ENCODE measurements at places on chromosomes 2 and 18.

DNA sequence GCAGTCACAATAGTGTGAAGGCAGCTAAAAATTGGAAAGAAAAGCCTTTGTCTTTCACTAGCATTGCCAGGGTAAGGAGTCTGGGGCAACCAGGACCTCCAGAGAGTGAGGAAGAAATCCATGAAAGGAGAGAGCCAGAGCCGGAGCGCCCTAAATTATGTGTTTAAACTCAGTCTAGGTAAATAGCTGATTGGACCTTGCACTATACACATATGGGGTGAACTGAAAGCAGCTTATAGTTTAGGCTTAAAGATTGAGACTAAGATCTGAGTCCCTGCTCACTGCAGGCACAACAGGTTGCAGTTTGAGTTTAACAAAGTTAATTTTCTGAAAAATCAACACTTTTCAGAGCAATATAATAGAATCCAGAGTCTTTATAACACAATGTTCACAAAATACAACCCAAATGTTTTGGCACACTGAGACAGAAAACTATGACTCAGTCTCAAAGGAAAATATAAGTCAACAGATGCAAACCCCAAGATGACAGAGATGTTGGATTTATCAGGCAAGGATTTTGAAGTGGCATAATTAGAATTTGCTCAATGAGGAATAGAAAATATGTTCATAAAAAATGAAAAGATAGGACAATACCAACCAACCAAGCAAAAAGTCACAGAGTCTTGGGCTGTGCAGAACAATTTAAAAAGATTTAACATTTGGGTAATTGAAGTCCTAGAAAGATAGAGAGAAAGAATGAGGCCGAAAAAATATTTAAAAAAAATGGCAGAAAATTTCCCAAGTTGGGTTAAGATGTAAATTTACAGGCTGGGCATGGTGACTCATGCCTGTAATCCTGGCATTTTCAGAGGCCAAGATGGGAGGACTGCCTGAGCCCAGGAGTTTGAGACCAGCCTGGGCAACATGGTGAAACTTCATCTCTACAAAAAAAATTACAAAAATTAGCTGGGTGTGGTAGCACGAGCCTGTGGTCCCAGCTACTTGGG lies 39.6 kb downstream of the DOK1 start:
- no peak for DNase-seq

DNA sequence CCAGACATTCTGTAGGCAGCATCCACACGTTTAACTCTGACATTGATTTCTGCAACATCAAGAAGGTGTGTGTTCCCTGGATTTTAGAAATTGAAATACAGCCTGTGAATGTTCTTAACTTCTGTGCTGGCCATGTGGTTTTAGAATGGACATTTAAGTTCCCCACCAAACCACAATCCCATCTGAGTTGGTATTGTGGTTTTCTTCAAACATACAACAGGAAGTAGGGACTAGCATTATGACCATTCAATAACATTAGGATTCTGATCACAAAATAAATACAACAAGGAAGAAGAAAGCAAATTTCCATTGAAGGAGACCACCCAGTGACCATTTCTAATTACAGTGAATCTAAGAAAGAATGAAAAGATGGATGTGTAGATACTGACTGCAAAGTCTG lies 51.2 kb downstream of the MAP3K20 start:
- no peak for DNase-seq

GRCh38 chr2:144507441-144508171 lies 12.3 kb downstream of the ZEB2 start:
- no peak for DNase-seq

GRCh38 chr2:105578166-105578565 lies 166.5 kb upstream of the NCK2 start:
- no peak for DNase-seq

- DNase-seq, result no peak
Observed at GRCh38 chr18:69882965-69883668, 64.6 kb downstream of the CD226 start.

- no peak for DNase-seq
Observed at GRCh38 chr2:65032019-65032975, 23.9 kb upstream of the CEP68 start.

GRCh38 chr2:45729753-45730512 lies 78.5 kb downstream of the PRKCE start:
- no peak for DNase-seq

- no peak for DNase-seq
Observed at GRCh38 chr2:187644981-187645380, 90.7 kb upstream of the TFPI start.

- no peak for DNase-seq
Observed at GRCh38 chr2:22683914-22684313, 701.1 kb upstream of the KLHL29 start.

GRCh38 chr2:144324446-144325045 lies 195.4 kb downstream of the ZEB2 start:
- no peak for DNase-seq

- DNase-seq, result no peak
Observed at GRCh38 chr2:216588861-216589710, 44.1 kb upstream of the IGFBP2 start.

GRCh38 chr18:65968239-65969004 lies 217.6 kb downstream of the CDH7 start:
- DNase-seq, result no peak

DNA sequence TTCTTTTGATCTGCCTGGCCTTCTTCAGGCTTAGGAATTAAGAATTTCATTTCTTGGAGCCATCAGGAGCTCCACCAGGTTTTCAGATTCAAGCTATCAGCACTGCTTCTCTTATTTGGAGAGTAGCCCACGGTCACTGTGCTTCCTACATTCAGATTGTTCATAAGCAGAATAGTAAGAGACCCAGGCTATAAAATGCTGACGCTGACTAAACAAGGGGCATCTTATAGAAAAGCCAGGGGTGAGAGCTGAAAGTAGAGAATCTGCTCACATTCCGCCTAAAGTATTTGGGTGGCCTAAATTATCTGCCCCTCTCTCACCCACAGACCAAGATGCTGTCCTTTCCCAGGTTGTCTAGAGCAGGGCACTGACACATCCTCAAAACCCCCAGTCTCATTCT lies 120.3 kb upstream of the SULT1C3 start:
- no peak for DNase-seq

- no peak for DNase-seq
Observed at GRCh38 chr2:63569740-63570139, 18.5 kb downstream of the WDPCP start.

- no peak for DNase-seq
Observed at GRCh38 chr18:55657572-55658331, 69.8 kb upstream of the TCF4 start.

- no peak for DNase-seq
Observed at GRCh38 chr2:56587456-56587855, 403.7 kb downstream of the CCDC85A start.

- DNase-seq, result no peak
Observed at GRCh38 chr18:72908181-72908580, 40.4 kb upstream of the NETO1 start.

DNA sequence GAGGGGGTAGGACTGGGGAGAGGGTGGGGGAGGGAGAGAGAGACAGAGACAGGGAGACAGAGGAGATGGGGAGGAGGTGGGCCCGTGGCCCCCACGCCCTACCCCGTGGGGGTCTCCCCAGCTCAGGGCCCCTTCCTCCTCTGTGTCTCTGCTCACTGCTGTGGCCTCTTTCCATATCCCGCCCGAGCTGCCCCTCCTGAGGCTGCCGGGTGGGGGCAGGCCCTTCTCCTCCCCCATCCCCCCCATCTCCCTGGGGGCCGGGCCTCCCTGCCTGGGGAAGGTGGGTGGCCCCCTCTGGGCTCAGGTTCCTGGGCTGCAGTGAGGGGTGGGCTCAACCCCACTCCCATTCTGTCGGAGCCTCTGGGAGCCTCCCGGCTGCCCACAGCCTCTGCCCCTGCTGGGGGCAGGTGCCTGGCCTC lies 332 bp upstream of the PDCD1 start:
- no peak for DNase-seq

DNA sequence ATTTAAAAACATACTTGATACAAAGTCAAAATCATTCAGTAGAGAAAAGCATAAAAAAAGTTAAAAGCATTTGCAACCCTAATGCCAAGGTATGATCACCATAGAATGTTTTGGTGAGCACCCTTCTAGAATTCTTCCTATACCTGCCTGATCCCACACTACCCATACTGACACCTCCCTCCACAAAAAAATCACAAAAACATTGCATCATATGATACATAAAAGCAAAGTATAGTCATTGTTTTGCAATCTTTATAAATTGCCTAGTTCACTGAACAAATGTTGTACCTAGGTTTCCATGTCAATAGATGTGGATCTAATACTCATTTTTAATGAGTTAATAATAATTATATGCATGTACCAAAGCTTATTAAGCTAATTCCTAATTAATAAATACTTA lies 54.1 kb downstream of the SLC9A4 start:
- no peak for DNase-seq

DNA sequence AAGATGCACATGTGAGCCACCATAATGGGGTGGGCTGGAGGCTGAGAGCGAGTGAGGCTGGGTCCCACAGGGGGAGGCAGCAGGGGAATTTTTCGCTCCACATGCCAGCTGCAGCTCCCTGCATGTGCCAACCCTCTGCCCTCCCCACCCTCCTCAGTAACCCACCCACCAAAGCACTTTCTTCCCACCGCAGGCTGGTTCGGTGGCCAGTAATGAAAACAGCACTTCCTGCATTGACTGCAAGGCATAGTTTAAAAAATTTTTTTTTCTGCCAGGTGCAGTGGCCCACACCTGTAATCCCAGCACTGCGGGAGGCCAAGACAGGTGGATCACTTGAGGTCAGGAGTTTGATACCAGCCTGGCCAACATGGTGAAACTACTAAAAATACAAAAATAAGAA lies 147.5 kb upstream of the TTC39C start:
- no peak for DNase-seq

DNA sequence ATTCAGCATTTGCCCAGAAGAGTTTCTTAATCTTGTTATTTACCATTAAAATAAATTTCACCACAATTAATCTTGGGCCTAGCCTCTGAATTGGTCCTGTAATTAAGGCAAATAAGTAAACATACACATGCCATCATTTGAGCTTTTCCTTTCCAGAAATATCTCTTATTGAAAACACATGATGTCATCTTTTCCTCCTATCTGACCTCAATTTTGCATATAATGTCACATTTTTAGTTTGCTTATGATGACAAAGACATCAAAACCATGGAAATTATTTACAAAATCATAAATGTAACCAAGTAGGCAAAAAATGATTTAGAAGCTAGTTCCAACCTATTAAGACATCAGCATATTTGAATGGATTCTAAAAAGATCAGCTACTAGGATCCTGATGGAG lies 915.5 kb downstream of the ERBB4 start:
- DNase-seq, result no peak

DNA sequence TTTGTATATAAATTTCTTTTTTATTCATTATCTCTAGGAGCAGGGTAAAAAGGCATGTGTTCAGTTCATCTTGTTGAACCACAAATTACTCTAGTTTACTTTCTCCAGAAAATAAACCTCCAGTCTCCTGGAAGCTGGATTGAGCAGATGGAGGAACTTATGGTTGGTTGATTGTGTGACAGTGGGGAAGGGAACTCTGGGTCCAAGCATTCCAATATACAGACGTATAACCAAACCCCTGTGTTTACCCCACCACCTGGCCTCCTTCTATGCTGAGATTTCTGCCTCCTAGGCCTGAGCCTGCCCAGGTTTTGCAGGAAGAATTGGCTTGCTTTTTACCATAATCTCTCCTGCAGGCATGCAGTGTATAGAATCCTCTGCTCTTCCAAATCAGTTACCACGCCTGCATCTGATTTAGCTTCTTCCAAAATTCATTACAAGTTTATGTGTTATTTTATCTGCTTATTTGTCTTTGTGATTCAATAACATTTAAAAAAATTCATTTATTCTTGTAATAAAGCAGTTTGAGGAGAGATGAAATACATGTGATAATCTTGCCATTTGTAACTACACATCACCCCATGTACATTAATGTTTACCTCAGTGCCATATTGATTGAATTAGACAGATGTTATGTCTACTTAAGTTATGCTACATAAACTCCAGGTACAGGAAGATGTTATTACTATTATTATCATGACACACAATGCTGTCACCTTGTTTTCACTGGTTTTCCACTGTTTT lies 2.5 kb upstream of the RAB27B start:
- no peak for DNase-seq

DNA sequence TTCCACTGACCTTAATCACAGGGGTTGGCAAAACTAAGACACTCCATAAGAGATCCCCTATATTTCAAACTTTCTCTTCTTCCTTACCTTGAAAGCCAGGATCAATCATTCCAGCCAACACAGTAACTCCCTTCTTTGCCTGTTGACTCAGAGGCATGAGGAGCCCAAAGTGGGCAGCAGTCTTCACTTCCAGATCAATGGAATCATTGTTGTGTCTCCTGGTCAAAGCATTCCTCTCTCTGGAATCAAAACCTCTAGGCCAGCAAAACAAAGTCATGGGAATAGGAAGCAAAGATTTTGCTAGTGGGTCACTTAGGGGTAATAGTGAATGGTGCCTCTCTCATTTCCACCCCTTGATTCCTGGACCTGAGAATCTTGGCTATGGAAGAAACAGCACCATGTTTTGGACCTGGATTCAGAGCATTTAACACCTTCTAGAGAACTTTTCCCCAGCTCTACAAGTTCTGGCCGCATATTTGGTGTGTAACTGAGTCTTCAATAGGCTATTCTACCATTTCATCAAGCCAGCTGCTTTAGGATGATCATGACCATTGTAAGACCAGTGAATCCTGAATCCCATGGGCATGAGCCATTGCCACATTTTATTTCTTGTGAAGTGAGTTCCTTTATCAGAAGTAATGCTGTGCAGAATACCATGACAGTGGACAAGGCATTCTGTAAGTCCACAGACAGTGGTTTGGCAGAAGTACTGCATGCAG lies 65.7 kb upstream of the SERPINE2 start:
- DNase-seq, result no peak

DNA sequence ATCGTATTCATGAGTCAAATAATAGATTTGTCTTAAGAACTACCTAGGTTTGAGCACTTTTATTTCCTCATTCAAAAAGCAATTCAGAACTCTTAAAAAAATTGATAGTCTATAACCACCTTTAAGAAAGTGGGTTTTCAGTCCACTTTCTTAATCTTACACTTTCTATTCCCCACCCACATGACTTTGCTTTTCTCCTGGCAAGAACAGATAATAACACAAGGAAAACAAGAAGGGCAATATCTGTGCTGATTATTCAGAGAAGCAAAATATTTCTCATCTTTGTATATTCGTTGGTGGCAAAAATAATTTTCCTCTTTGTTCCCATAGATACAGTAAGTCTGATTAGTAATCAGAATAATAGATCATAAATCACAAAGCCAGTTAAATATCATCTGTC lies 130.6 kb upstream of the DNAJC10 start:
- no peak for DNase-seq

DNA sequence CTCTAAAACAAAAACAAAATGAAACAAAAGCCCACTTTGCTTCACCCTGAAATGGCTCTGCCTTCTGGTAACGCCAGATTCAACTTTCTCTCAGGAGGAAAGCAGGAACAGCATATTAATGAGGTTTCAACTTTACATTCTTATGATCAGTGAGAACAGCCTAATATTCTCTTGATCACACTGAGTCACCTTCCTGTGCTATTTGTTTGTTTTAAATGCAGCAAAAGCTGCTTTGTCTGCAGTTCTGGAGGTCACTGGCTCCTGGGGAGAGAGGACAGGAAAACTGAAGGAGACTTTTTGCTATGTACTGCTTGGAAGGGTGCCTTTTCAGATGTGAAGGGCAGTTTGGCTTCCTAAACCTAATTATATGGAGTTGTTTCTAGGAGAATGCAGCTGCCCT lies 48.1 kb downstream of the MAIP1 start:
- DNase-seq, result no peak
